ENCODE measurements at places on chromosomes 13 and 19. TPM values are rescaled to one million over a fixed set of nuclear protein-coding genes. Genes with fewer than 3 reads are reported as not detected.

Gene ZNF681
- 0.83 TPM for total RNA-seq

GRCh38 chr19:57050863-57051262 lies 68.9 kb upstream of the USP29 start:
- no peak overlapping the region for H3K4me3 ChIP-seq
- H3K4me1 ChIP-seq = no peaks in the 10 kb centered on the region
- H3K27me3 ChIP-seq = no peaks in the 10 kb centered on the region
- no peak for DNase-seq
- no peak overlapping the region for H3K27ac ChIP-seq

Gene MCEMP1
- total RNA-seq = not detected

- H3K4me1 ChIP-seq = no peaks in the 10 kb centered on the region
- no peaks in the 10 kb centered on the region for H3K27me3 ChIP-seq
- H3K36me3 ChIP-seq = no peaks in the 10 kb centered on the region
- H3K27ac ChIP-seq = no peak overlapping the region
- no peak overlapping the region for H3K4me3 ChIP-seq
Observed at GRCh38 chr19:56912401-56913112, 72.0 kb upstream of the PEG3 start.

Gene SHC2
- not detected for total RNA-seq

DNA sequence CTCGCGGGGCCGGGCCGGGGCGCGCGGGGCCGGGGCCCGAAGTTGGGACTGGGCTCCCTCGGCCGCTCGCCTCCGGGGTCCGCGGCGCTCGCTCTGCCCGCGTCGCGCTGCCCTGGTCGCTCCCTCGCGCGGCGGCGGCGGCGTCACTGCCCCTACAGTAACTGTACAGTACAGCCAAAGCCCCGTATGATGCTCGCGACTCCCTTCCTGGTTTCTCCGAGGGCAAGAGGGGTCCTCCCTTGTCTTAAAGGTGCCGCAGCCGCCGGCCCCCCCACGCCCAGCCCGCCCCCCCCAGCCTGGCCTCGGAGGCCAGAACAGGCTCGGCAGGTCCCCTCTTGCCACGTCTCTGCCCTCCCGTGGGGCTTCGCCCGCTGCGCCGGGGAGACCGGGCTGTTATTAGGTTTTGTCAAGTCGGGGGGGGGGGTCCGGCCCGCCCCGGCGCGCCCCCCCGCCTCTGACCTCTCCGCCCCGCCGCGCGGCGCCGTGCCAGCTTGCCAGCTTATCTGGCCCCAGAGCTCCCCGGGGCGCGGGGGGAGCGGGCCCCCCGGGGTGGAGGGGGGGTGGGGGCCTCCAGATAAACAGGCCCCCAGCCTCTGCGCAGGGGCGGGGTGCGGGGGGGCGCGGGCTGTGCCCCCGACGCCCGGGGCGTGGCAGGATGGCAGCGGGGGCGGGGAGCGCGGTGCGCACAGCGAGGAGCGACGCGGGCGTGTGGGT lies at the start of gene ZBTB7A:
ZBTB7A (minus strand) TSS at position 218 of the 714 bp plus-strand sequence. CDS start 11,667 bp downstream, outside the sequence.
- peak within 1 kb of the TSS; percentile 92 for H3K27ac ChIP-seq
- peak within 1 kb of the TSS; percentile 56 for H3K4me3 ChIP-seq
- H3K36me3 ChIP-seq = peaks cover 19% of the 10 kb centered on the region
- peaks cover 12% of the 10 kb centered on the region for H3K4me1 ChIP-seq
- DNase-seq = peak; percentile 61

DNA sequence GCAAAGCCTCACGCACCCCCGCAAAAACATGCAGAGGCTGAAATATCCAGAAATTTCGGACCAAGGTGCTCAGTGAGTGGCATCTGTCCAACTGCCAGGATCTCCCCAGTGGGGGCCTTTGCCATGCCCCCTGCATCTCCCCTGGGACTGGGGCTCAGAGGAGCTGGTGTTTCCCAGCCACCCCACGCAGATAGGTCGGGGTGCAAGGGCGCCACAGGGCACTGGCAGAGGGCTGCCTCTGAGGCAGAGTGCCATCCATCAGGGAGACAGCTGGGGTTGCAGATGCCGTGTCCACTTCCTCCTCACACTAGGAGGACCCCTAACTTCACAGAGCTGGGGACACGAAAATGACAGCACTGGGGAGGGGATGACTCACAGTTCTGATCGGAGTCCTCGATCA lies 26.3 kb downstream of the IZUMO4 start:
- no peak overlapping the region for H3K27ac ChIP-seq
- peaks cover 78% of the 10 kb centered on the region for H3K36me3 ChIP-seq
- DNase-seq = no peak
- no peaks in the 10 kb centered on the region for H3K4me1 ChIP-seq
- no peaks in the 10 kb centered on the region for H3K27me3 ChIP-seq
- H3K4me3 ChIP-seq = no peak overlapping the region

Gene ZNF121
- total RNA-seq = 62.9 TPM

DNA sequence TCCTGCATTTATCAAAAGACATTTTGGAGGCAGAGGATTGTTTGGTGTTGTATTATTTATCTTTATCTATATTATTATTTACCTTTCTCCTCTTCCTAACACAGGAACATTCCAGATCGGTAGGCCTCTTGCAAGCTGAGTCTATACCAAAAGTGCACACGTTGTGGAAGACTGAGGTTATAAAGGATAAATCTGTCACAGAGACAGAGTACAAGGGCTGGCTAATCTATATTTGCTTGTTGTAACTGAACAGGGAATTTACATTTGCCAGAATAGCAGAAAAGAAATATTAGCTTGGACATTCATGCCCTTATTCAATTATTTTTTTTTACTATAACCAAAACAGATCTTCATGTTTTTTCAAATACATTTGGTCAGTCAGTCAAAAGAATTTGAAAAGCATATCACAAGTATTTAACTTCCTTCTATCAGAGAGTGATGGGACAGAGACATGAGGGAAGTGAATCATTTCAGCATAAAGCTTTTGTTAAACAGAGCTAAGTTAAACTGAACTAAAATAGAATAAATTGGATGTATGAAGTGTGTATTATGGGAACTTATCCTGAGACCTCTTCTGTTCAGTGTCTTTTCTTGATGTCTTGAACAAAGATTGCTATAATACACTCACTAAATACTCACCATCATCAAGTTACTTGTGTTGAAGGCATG lies 352.5 kb downstream of the DNAJC15 start:
- H3K27ac ChIP-seq = no peak overlapping the region
- DNase-seq = no peak
- H3K4me1 ChIP-seq = no peaks in the 10 kb centered on the region
- no peak overlapping the region for H3K4me3 ChIP-seq
- no peaks in the 10 kb centered on the region for H3K36me3 ChIP-seq

Gene RASIP1
- 0.18 TPM for total RNA-seq

DNA sequence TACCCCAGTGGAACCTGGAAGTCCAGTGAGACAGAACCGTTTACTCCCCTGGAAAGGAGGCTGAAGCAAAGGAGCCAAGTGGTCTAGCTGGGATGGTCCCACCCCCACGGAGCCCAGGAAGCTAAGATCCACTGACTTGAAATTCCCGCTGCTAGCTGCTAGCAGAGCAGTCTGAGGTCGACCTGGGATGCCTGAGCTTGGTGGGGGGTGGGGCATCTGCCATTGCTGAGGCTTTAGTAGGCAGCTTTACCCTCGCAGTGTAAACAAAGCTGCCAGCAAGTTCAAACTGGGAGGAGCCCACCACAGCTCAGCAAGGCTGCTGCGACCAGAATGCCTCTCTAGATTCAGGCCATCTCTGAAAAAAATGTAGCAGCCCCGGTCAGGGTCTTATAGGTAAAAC lies 437.0 kb downstream of the SUCLA2 start:
- no peaks in the 10 kb centered on the region for H3K4me1 ChIP-seq
- no peaks in the 10 kb centered on the region for H3K27me3 ChIP-seq
- H3K27ac ChIP-seq = no peak overlapping the region
- H3K4me3 ChIP-seq = no peak overlapping the region
- H3K36me3 ChIP-seq = no peaks in the 10 kb centered on the region

Gene CACTIN
- 10.8 TPM for total RNA-seq

GRCh38 chr19:16335226-16335625 lies 10.6 kb downstream of the KLF2 start:
- H3K4me3 ChIP-seq = no peak overlapping the region
- H3K4me1 ChIP-seq = peaks cover 18% of the 10 kb centered on the region
- no peak for DNase-seq
- no peak overlapping the region for H3K27ac ChIP-seq
- H3K27me3 ChIP-seq = no peaks in the 10 kb centered on the region
- no peaks in the 10 kb centered on the region for H3K36me3 ChIP-seq

- H3K36me3 ChIP-seq = no peaks in the 10 kb centered on the region
- H3K27ac ChIP-seq = no peak overlapping the region
- H3K27me3 ChIP-seq = peaks cover 47% of the 10 kb centered on the region
- H3K4me1 ChIP-seq = peaks cover 5% of the 10 kb centered on the region
- peak overlapping the region; percentile 51 for H3K4me3 ChIP-seq
- DNase-seq = peak; percentile 36
Observed at GRCh38 chr13:21673789-21674489, 3.1 kb downstream of the FGF9 start.

Gene S1PR5
- total RNA-seq = 0.56 TPM

Gene HIPK4
- total RNA-seq = 0.28 TPM

GRCh38 chr13:110444226-110444653 lies 117.3 kb downstream of the RAB20 start:
- H3K4me1 ChIP-seq = peaks cover 29% of the 10 kb centered on the region
- no peak overlapping the region for H3K4me3 ChIP-seq

GRCh38 chr19:35363711-35364425 lies 5.6 kb downstream of the FFAR3 start:
- no peaks in the 10 kb centered on the region for H3K4me1 ChIP-seq
- peaks cover 8% of the 10 kb centered on the region for H3K27me3 ChIP-seq
- DNase-seq = no peak
- H3K4me3 ChIP-seq = no peak overlapping the region
- no peak overlapping the region for H3K27ac ChIP-seq

Gene MFSD12
- total RNA-seq = 25.0 TPM

- no peak overlapping the region for H3K4me3 ChIP-seq
- no peaks in the 10 kb centered on the region for H3K4me1 ChIP-seq
- no peaks in the 10 kb centered on the region for H3K27me3 ChIP-seq
- no peak overlapping the region for H3K27ac ChIP-seq
- DNase-seq = peak; percentile 9
Observed at GRCh38 chr13:82636119-82636518, 1246.2 kb downstream of the SLITRK1 start.

Gene EBI3
- 0.36 TPM for total RNA-seq

DNA sequence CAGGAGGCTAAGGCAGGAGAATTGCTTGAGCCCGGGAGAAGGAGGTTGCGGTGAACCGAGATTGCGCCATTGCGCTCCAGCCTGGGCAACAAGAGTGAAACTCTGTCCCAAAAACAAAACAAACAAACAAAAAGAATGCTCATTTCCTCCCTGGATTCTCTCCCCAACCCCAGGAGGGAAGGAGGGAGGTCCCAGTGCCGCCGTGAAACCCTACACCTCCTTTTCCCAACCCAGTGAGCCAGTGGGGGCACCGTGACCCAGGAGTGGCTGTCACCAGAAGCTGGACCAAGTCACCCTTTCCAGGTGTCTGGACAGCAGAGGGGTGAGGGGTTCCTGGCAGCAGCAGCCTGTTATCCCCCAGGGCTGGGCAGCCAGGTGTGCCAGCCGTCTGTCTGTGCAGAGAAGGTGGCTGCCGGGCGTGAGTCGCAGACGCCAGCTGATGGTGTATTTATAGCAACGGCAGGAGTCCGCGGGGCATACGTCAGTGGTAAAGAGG lies 23.5 kb downstream of the NFIC start:
- no peak overlapping the region for H3K4me3 ChIP-seq
- peaks cover 21% of the 10 kb centered on the region for H3K36me3 ChIP-seq
- H3K27me3 ChIP-seq = no peaks in the 10 kb centered on the region
- no peak overlapping the region for H3K27ac ChIP-seq
- peak; percentile 39 for DNase-seq

DNA sequence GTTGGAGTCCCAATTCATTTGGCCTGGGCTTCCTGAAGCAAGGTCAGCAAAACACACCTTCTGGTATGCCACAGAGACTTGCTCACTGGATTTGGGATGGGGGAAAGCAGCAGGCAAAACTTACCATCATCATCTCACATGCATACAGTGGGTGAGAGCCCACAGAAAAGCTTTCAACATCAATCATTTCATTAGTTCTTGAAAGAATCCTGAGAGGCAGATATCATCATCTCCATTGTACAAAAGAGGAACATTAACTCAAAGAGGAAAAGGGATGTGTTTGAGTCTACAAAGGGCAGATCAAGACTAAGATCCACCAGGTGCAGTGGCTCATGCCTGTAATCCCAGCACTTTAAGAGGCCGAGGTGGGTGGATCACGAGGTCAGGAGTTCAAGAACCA lies 6.4 kb downstream of the WDR87 start:
- H3K4me1 ChIP-seq = no peaks in the 10 kb centered on the region
- DNase-seq = no peak
- no peak overlapping the region for H3K4me3 ChIP-seq
- no peaks in the 10 kb centered on the region for H3K36me3 ChIP-seq

Gene DACT3
- total RNA-seq = 1.6 TPM

DNA sequence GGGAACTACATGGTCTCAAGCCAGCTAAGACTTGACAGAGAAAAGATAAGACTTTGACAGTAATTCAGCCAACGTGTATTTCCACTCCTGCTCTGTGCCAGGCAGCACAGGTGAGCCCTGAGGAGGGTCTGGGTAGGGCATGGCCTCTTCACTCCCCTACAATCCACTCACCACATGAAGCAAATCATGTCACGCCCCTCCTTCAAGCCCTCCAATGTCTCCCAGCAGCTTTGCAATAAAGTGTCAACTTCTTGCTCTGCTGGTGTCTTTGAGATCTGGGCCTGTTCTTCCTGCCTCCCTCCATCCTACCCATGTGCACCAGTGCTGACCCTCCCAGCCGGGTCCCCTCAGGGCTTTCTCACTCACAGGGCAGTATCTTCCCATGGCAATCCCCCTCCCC lies 58.5 kb downstream of the CCDC70 start:
- no peaks in the 10 kb centered on the region for H3K36me3 ChIP-seq
- H3K27ac ChIP-seq = no peak overlapping the region
- no peaks in the 10 kb centered on the region for H3K4me1 ChIP-seq
- H3K4me3 ChIP-seq = no peak overlapping the region

- no peak overlapping the region for H3K4me3 ChIP-seq
- H3K36me3 ChIP-seq = no peaks in the 10 kb centered on the region
- H3K27me3 ChIP-seq = no peaks in the 10 kb centered on the region
- DNase-seq = no peak
Observed at GRCh38 chr19:13417054-13417453, 89.2 kb downstream of the CACNA1A start.

DNA sequence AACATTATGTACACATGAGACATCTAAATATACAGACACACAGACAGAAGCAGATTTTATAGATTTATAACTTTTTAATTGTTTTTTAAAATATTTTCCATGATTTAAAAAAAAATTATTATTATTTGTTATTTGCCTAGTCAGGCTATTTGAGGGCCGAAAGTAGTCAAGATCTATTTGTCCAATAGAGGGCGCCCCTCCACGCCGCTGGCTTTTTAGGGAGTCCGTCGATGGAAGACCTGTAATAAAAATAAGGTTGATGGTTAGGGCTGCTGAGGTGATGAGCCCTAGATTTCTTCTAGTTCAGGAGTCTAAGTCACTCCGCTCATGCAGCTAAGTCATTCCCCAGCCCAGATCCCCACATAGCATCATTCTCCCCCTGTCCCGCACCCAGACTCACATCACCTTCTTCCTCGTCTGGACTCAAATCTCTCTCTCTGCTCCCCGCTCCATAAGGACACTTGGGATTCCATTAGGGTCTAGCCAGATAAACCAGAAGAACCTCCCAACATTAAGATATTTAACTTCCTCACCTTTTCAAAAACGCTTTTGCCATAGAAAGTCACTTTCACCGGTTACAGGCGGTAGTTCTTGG lies 33.9 kb upstream of the CEACAM21 start:
- H3K4me1 ChIP-seq = no peaks in the 10 kb centered on the region
- peak; percentile 4 for DNase-seq
- H3K36me3 ChIP-seq = no peaks in the 10 kb centered on the region
- peaks cover 25% of the 10 kb centered on the region for H3K27me3 ChIP-seq
- no peak overlapping the region for H3K27ac ChIP-seq

GRCh38 chr19:12847159-12848139 lies 9.1 kb downstream of the MAST1 start:
- DNase-seq = peak; percentile 73
- H3K27me3 ChIP-seq = peaks cover 10% of the 10 kb centered on the region
- peaks cover 3% of the 10 kb centered on the region for H3K4me1 ChIP-seq
- H3K36me3 ChIP-seq = no peaks in the 10 kb centered on the region

All from IMR-90 (cell line).